Esophagus mucosa (tissue), 1 donor: ENCODE measurements at places on chromosomes 2 and 18. TPM values are rescaled to one million over a fixed set of nuclear protein-coding genes. Genes with fewer than 3 reads are reported as not detected.

VIL1 gene
- not detected for total RNA-seq

DNA sequence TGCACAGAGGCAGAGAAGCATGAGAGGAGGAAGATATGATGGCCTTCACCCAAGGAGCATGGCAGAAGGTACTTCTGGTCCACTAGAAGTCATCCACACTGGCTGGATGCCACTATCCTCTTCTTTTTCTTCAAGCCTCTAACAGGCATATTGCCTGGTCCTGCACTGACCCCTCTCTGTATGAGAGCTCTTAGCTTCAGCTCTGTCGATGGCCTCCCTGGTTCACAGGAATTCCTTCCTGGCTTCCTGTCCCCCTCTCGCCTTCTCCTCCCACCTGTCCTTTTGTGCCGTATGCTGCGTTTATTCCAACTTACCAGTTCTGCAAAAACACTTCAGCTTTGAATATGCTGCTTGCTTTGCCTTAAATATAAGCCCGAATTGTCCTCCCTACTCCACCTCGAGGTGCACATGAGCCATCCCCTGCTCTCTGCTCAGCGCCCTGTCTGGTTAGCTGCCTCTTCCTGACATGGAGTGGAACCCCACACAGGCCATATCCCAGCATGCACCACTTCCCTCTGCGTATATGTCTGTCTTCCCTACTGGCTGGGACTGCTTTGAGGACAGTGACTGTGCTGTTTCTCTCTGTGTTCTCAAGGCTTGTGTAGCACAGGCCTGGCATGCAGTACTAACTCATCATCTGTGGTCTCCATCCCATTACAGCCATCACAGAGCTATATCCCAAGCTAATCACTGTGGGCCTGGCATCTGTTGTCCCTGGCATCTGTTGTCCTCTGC, 474.9 kb downstream of the EIPR1 start:
- ATAC-seq, result no peak

AQP12A gene
- not detected for total RNA-seq

DNA sequence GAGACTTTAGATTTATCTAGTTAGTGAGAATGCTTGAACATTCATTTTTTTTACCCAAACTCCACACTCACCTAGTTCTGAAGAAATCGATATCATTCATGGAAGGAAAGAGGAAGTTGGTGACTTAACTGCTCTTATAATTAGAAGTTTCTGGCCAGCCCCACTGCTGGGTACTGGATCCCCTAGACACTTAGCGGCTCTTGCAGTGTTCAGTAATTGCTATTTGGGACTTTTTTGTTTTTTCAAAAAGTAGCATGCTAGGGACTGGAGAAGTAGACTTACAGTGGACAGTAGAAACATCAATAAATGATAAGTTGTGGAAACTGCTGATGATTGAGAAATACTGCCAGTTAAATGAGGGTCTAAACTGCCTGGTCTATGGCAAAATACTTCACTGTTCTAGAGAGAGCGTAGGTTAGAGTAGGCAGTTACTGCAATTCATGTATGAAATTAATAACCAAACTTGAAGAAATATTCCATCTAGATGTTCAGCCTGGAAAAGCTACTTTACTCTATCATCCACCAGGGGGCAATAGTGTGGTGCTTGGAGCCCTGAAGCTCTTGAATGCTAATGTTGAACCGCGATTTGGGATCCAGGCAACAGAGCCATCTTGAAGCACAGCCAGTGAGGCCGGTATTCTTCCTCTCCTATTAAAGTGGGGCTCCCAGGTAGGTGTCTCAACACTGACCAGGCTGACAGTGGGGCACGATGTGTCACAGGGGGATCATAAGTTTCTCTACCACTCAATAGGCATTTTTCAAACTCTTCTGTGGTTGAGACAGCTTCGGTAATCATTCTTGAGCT, 146.1 kb upstream of the SESTD1 start:
- ATAC-seq, result peak; percentile 60

DSG4 gene
- total RNA-seq, result not detected

DNA sequence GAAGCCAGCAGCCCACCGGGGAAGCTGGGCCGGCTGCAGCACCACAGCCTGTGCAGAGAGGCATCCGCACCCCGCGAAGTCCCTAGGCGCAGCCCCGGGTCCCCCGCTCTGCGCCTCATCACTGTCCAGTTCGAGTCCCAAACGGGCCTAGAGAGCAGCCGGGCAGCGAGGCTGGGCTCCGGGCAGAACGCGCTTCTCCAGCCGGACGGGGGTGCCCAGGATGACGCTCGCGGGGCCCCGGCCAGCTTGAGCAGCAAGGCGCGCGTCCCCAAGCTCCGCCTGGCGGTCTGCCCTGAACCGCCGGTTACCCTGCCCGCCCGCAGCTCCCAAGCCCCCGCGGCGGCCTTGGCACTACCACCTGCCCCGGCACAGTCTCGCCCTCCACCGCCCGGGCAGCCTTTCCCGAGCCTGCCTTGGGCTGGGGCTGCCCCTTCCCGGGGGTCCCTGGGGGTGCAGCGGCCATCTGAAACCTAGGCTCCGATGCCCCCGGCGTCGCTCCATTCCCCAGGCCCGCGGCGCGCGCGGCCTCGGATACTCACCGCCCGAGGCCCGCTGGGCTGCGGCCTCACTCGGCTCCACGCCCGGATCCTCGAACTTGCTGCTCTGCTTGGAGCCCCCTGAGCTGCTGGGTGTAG, 591 bp downstream of the SLC16A14 start:
- ATAC-seq, result peak; percentile 49

SALL3 gene
- not detected for total RNA-seq

GRCh38 chr18:43855376-43855775, 578.1 kb upstream of the SYT4 start:
- no peak for ATAC-seq

GRCh38 chr18:76348267-76349066, 146.6 kb downstream of the ZNF516 start:
- peak; percentile 3 for ATAC-seq

- peak; percentile 48 for ATAC-seq
Observed at GRCh38 chr2:218284106-218284811, 8.0 kb downstream of the TMBIM1 start.

GRCh38 chr2:173752152-173752551, 213.0 kb downstream of the SP3 start:
- ATAC-seq, result no peak

DNA sequence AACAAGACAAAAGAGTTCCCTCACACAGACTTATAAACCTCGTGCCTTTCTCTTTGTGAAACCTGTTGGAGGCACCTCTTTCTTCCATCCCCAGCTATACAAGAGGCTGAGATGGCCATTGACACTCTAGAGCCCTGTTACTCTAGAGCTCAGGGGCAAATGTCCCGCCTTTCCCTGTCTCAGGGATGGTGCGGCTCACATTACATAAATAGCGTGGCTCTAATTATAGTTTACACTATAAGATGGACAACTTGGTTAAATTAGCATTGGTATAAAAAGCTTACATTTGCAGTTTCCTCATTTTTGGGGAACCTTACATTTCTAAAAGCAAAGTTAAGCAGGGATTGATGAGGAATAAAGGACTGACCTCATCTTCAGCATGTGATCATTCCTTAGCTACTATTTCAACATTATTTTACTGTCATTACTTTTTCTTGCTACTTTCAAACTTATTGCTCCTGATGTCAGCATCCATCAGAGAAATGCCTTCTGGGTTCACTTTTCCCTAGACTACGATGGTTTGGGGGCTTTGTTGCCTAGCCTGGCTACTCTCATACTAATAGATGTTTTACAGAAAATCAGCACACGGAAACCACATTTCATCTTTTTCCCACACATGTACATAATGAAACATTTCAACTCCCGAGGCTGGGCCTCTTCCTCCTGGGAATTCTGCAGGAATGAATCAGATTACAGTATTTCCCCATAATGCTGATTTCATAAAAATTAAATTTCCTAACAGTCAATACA, 40.4 kb downstream of the FTCDNL1 start:
- no peak for ATAC-seq

DNA sequence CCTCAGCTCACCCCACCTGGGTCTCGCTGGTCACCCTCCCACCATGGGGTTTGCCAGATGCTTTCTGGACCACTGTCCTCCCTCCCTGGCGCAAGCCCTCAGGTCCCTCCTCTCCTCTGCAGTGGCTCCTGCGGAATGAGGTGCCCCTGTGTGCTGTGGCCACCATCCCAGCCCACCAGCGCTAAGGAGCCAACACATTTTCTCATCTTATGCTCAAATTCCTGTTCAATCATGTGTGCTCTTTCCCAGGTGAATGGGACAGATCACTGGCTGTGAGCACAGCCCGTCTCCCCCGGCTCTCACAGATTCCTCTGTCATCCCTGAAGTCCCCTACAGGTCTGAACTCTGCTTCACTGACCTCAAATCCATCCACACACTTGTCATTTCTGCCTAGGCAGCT, 15.2 kb upstream of the CCDC74B start:
- ATAC-seq, result no peak

- ATAC-seq, result no peak
Observed at GRCh38 chr2:75182606-75183005, 16.7 kb downstream of the TACR1 start.

TSGA10 gene
- total RNA-seq, result 2.8 TPM

DNA sequence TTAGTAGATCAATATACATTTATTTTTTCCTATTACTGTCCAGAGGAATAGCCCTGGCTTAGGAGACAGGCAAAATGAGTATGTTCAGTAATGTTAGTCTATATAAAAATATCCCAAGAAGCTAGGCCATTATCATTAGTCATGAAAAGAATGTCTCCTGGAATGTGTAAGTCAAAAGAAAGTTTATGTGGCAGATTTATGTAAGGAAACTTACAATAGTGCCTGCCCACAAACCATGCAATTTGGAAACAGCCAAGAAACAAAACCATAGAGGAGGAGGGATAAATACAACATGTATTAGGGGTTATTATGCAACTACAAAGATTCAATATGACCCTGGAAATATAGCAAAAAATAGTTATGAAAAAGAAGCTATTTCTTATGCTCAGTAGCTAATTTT, 96.3 kb downstream of the NOL4 start:
- ATAC-seq, result no peak

ACOXL gene
- not detected for total RNA-seq

ARHGEF4 gene
- total RNA-seq, result 41.8 TPM

TFPI gene
- 9.1 TPM for total RNA-seq

GRCh38 chr18:35112696-35113095, 71.5 kb downstream of the MAPRE2 start:
- no peak for ATAC-seq

RIT2 gene
- not detected for total RNA-seq

CD207 gene
- not detected for total RNA-seq

DNA sequence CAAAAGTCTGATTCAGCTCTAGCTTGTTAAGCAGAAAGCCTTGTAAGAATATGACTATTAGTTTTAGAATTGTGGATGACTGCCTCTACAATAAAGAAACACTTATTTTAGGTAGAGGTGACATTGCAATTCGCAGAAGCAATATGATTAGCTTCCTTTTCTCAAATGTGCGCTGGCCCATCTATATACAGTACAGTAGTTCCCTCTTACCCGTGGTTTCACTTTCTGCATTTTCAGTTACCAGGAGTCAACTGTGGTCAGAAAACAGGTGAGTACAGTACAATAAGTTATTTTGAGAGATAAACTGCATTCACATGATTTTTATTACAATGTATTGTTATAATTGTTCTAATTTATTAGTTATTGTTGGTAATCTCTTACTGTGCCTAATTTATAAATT, 405.1 kb downstream of the GPD2 start:
- no peak for ATAC-seq

- ATAC-seq, result no peak
Observed at GRCh38 chr2:28463893-28464292, 32.0 kb upstream of the PLB1 start.

DNA sequence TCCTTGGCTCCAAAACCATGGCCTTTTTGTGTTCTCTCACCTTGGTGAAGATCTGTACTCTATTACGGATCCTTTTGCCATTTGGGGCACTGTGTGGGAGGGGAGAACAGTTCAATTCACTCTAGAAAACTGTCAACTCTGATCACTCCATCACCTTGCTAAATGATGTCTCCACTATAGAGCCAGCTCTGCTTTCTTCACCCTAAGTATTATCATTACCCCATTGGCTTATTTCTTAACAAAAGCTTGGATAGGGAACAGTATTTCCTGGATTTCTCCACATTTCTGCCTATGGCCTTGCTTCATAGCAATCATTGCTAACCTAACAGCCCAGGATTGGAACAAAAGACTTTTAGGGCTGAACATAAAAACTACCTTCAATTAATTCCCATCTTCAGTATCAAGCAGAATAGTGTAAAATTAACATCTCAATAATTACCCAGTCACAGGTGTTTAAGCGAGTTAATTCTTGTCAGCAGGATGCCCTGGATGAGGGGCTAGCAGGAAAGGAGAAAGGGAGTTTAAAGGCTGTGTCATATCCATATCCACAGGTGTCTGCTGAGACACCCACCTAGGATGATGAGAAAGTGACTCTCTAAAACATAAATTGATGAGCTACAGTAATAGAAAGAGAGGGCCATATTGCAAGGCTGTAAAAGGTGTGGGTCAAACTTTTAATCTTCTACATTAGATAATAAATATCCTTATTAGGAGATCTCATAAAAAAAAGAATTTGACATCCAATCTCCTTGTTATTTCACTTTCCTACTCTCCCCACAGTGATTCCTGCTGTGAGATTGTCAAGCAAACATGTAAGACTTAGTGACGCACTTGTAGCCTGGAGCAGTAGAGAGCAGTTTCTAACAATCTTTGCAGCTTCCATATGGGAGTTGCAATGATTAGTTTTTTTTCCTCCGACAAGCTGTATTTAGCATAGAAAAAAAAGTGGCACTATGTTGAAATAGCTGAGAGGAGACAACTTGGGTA, 589.5 kb upstream of the NXPH2 start:
- no peak for ATAC-seq

MAP3K19 gene
- total RNA-seq, result not detected

RAB17 gene
- total RNA-seq, result 7.8 TPM
